Right forelimb (tissue), 1 donor: ENCODE measurements at places on chromosomes 3 and 15.

DNA sequence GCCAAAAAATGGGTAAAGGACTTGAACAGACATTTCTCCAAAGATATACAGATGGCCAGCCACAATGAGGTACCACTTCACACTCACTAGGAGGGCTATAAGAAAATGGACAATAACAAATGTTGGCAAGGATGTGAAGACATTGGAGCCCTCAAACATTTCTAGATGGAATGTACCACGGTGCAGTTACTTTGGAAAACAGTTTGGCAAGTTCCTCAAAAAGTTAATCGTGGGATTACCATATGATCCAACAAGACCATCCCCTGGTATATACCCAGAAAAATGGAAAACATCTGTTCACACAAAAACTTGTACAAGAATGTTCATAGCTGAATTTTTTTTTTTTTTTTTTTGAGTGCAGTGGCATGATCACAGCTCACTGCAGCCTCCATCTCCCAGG, 15.9 kb upstream of the HRH1 start:
- no peak for DNase-seq

- no peak for DNase-seq
Observed at GRCh38 chr3:148943506-148944205, 47.7 kb upstream of the GYG1 start.

- DNase-seq: peak; percentile 57
Observed at GRCh38 chr3:192408647-192409200, 318.6 kb downstream of the FGF12 start.

DNA sequence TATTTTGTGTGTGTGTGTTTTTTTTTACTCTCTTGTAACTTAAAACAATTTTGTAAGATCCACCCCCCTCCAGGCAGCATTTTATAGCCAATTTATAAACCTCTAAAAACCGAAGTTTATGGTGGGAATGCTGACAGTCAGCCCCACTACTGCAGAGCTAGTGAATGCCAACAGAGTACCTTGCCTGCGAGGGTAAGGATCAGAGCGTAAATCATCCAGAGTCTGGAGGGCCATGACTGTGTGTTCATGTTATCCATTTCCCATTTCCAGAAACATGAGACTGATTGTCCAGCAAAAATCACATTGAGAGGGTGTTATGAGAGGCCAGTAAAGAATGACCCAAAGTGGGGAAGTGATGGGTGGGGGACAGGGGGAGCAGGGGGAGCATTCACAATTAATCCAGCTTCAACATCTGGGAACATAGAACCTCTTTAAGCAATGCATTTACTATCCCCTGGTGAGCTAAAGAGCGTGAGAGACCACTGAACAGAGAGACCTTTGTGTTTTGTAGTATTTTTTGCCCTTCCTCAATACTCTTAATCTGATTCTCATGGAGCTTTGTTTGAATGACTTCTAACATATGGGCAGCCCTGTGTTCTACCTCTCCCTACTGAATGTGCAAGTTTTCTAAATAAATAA, 464.5 kb downstream of the RBMS3 start:
- no peak for DNase-seq

DNA sequence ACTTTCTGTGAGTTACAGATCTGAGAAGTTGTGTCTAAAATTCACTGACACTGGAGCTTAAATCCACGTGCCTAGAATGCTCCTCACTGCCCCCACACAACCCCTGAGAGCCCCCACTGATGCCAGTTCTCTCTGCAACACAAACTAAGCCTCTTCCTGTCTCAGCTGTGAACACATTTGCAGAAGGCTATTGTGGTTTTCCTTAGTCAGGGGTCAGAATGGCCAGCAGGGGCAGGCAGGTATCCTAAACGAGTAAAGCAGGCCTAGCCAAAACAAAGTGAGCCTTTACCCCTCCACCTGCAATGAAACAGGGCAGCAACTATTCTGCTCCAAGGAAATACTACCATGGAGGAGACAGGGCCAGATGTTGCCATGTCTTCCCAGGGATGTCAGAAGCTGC, 78.6 kb downstream of the FHIT start:
- no peak for DNase-seq

DNA sequence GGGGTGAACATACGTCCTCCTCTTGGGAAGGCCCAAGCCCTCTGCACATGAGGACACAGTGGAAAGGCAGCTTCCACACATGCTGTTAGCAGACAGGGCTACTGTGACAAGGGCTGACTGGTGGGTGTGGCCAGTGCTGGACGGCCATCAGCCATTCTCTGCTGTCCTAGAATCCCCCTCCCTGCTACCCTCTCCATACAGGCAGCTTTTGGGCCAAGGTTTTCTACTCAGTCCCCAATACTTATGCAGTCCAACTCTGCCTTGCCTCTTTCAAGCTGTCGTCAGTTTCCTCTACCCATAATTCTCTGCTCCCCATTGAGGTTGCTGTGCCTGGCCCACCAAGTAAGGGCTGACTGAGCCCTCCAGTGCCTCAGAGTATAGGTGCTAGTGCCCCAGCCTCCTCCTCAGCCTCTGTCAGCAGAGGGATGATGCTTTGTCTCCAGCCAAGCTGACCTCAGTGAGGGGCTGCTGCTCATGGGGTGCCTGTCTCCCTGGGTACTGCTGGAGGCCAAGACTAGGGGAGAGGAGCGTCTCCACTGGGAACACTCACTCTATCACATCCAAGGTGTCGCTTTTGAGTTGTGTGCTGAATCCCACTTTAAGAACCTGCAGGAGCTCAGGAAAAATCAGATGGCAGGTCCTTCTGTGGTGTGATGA, 2.8 kb downstream of the LOXL1 start:
- DNase-seq: no peak

DNA sequence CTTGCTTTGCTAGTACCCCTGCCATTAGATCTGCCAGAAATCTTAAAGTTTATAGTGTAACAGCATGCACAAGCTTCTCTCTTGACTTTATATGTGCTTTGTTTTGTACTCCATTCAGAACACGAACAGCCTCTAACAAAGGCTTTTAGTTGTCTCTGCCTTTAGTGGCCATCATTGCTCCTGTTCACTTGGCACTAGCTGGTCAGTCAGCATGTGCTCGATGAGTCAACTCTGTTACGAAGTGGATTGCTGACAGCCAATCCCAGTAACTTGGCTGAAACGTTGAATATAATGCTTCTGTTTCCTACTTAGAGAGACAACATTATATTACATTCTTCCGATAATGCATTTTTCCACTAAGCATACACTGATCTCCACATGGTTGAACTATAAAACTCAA, 349.2 kb downstream of the NAALADL2 start:
- DNase-seq: no peak

DNA sequence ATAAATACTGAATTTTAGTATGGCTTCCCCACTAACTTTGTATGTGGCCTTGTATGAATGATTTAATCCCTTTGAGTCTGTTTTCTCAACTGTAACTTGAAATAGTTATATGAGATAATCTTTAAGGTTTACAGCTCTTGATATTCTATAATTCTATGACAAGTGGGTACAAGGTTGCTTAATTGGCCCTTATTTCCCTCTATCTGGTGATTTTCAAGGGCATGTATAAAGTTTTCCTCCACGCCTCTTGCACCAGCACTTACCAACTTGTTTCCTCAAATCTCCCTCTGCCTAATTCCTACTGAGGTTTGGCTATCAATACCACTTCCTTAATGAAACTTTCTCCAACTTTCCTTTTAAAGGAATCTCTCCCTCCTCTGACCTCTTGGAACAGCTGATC, 112.9 kb downstream of the ISL2 start:
- no peak for DNase-seq

GRCh38 chr15:59266028-59266427, 59.4 kb downstream of the LDHAL6B start:
- no peak for DNase-seq

DNA sequence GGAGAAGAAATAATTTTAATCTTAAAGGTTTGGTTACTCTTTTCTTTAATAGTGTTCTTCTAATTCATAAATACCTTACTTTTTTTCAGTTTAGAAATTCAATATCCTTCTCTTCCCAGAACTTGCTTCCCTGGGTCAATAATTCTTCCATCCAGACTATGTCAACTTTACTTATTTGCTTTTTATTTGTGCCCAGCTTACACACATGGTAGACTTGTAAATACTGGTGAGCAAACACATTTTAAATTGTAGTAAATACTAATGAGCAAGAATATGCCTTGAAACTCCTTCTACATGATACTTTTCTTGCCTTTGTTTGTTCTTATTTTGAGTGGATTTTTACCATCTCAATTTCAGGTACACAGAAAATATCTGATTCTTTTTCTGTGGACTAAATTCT, 33.7 kb downstream of the SST start:
- no peak for DNase-seq

DNA sequence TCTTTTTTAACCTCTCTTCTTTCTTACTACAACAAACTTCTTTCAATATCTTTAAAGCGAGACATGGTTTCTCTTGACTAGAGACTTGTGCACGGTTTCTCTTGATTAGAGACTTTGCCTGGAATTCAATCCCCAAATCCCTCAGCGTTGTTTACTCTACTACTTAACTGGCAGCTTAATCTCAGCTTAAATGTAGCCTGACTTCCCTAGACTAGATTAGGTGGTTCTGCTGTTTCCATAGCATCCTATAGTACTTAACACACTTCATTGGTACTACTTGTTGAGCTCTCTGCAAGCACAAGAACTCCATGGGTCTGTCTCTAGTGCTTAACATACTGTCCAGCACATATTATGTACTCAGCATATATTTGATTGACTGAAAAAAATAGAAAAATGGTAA, 168.2 kb upstream of the GPR149 start:
- no peak for DNase-seq

GRCh38 chr3:13884851-13885703, 5.2 kb upstream of the WNT7A start:
- DNase-seq: no peak
